ENCODE measurements at places on chromosomes 12 and 14.

DNA sequence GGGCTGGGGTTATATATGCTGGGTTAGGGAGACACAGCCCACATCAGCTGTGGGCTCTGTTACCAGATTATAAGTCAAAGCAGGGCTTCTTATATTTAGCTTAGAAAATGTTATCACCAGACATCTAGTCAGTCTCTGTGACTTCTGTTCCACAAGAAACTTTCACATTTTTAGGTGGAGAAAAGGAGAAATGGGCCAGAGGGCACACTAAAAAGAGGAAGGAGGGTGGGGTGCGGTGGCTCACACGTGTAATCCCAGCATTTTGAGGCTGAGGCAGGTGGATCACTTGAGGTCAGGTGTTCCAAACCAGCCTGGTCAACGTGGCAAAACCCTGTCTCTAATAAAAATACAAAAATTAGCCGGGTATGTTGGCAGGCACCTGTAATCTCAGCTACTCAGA is 28.0 kb upstream of the SLC38A1 start:
- no peak for DNase-seq

DNA sequence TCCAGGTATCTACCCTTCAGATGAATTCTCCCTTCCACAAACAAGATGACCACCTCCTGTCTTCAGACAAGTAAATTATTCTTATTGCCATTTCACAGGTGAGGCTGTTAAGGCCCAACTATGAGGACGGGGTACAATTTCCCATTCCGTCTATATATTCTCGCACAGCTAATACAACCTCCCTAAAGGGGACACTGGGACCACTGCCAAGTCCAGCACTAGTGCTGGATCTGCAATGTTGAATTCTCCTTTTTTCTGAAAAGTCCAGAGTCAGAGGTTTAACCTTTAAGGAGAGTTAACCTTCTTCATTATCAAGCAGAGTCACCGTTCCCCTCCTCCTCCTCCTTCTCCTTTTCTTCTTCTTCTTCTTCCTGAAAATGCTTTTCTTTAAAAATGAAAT is 130.4 kb upstream of the PARP11 start:
- no peak for DNase-seq

GRCh38 chr12:59067083-59067482 is 146.8 kb upstream of the LRIG3 start:
- DNase-seq, result no peak

- DNase-seq, result peak; percentile 92
Measured at GRCh38 chr12:2248901-2249381, 196.2 kb downstream of the CACNA1C start.

GRCh38 chr14:103084021-103084919 is at the start of gene LBHD2:
Gene LBHD2, plus strand, starts transcription at chr14:103084210. Its CDS starts 1,803 bp downstream, at chr14:103086013.
- no peak for DNase-seq

DNA sequence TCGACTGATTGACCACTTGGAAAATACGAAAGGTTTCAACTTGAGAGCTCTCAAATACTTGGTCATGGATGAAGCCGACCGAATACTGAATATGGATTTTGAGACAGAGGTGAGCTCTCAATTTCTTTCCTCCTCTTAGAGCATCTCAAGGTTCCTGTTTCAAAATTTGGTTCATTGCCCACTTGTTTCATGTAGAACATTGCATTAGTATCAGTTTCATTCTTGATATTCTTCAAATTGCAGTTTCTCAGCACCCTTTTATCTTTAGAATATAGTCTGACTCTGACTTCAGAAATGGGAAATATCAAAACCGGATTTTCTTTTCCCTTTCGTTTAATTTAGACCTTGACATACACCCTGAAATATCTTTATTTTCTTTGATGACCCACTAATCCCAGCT is 8.8 kb downstream of the DDX47 start:
- no peak for DNase-seq
